ENCODE measurements at places on chromosomes 7 and 10.
A peak's percentile ranks its signal among the peaks of the same experiment; 100 is the strongest.

DNA sequence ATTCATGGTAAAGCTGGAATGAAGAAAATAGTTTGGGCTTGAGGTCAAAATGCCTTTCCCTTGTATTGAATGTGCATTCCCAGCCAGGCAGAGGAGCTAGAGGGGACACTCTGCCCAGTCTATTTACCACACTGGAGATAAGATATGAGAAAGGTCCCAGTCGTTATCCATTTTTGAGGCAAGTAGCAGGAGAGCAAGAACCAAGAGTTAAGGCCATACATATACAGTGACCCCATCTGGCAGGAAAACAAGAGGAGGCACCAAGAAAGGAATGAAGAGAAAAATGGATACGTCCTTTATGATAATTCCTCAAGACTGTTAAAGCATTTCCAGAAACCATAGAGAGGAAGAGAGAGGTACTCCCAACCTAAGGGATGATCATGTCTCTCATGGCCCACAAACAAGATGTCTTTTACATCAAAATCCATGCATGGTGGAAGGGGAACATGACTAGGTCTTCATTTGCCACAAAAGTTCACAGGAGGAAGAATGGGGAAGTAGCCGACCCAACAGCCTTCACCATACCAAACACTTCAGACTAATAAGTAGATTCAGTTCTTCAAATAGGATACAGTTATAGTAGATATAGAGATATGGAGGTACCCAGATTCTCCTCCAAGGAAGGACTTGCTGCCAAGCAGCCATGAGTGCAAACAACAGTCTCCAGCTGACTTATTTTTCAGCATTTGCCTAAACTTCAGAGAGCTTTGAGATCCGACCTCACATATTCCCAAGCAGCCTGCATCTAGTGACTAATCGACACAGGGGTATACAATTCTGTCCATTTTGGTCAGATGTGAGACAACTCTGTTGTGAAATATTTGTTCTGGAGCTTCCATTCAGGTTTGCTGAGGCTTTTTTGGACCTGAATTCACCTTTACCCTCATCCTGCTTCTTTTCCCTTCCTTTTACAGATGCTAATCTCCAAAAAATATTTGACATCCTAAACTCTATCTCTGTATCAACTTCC lies 61.1 kb upstream of the CCDC71L start:
- DNase-seq: no peak

DNA sequence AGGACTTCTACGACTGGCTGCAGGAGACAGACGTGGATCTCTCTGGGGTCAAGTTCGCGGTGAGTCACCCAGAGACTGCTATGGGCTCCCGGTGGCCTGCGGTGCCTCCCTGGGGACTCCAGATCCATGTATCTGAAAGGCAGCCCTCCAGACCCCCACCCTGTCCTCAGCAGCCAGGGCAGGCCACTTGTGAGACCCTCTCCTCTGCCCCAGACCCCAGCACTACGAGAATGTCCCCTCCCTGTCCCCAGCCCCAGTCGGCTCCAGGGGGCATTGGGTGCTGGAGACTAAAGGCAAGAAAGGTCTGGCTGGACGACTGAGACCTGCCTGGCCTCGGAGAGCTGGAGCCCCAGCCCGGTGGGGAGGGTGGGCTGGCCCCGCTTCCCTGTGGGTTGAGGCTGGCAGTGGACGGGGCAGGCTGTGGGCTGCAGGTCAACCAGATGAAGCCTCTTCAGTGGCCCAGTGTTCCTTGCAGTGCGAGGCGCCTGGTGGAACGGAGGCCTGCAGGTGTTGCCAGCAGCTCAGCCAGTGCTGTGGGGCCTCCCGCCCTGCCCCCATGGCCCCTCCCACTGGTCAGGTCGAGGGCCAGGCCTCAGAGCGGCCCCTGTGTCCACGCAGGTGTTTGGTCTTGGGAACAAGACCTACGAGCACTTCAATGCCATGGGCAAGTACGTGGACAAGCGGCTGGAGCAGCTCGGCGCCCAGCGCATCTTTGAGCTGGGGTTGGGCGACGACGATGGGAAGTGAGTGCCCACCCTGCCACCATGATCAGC lies 13.8 kb downstream of the TMEM120A start:
- DNase-seq: no peak

DNA sequence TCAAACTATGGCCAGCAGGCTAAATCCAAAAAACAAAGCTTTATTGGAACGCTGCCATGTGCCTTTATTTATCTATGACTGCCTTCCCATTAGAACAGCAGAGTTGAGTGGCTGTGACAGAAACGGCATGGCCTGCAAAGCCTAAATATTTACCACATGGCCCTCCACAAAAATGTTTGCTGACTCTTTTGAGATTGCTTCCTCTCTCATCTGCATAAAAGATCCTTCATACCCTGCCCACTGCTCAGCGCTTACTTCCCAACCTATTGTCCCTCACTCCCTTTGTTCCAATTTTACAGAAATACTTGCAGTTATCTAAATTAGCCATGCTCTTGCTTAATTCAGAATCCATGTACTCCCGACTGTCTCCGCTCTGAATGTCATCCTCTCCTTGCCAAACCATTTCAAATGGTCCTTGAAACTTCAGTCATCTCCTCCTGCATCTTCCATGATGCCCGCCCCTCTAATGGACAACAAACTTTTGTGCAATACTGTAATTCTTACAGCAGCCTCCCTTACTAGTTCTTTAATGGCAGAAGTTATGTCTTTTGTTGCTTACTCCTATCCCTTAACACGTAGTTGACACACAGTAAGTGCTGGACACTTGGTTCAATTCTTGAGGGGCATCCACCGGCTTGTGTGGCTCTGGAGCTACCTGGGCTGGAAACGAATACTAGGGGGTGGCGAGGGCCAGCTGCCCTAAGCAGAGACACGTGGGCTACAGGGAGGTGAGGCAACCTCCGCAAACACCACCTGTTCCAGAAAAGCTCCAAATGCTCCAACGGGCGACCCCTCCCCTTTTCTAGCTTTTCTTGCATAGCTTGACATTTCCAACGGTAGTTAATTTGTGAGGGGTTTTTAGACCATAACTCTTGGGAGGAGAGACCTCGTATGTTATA lies 832 bp downstream of the XRCC2 start:
- DNase-seq: peak; percentile 30

GRCh38 chr7:83617858-83618257 lies 31.1 kb downstream of the SEMA3E start:
- no peak for DNase-seq

DNA sequence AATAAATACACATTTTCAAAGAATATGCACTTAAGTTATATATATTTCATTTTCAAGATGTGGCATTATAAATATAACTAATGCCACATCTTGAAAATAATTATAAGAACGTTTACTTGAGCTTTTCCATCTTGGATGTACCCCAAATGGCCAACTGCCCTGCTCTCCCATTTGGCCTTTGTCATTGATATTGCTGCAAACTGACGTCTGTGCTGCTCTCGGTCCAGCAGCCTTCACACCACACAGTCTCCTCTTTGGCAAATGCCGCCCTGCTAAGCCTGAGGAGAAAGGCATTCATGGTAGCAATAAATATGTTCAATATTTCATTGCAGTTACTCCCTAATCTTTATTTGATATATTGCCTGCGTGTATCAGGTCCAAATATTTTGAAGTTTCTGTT lies 384.6 kb upstream of the ADARB2 start:
- DNase-seq: no peak

DNA sequence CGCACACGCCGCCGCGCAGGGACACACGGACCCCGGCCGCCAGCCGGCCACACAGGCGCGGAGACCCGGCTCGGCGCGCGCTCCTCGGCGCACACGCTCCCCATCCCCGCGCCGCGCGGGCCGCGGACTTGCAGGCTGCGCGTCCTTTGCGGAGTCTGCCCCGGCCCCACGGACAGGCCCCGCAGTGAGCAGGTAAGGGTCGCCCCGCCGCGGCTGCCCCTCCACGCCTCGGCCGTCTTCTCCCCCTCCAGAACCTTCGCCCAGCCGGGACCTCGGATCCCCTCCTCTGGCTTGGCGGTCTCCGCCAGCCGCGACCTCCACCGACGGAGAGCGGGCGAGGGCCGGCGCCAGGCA lies 356 bp downstream of the ADCYAP1R1 start:
- no peak for DNase-seq

DNA sequence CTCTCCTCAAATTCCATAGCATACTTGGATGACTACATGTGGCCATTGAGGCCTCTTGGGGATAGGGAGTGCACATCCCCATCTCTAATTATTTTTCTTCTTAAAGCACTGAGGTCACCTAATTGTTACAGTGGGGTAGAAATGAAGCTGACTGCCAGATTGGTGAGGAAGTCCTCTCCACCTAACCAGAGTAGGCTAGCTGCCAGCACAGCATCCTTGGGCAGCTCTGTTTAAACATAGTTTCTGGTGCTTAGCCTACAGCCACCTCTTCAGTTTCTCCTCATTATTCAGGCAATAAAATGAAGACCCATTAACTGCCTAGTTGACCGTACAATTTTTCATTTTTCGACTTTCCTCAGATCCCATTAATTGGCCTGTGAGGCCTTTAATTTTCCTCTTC lies 104.6 kb downstream of the MLLT10 start:
- no peak for DNase-seq

- DNase-seq: peak; percentile 8
Measured at GRCh38 chr7:23334482-23335056, 35.4 kb downstream of the MALSU1 start.

GRCh38 chr10:126504063-126504760 lies 115.9 kb upstream of the ADAM12 start:
- peak; percentile 43 for DNase-seq

GRCh38 chr7:78939669-78940068 lies 513.8 kb downstream of the MAGI2 start:
- DNase-seq: no peak

DNA sequence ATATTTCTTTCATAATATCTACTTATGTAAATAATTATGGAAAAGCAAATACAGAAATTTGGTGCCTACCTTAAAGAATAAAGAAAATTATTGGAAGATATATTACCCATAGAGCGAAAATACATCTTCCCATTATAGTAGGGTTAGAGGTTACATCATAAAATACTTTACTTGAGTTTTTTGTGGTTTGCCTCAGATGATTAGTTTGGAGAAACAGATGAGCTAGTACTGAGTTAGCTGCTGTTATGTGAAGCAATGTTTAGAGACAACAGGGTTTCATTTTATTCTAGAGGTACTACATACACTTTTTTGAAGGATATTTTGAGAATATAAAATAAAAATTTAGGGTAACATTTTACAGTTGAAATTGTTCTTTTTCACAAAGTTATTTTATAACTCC lies 2.9 kb upstream of the MLLT10 start:
- no peak for DNase-seq

DNA sequence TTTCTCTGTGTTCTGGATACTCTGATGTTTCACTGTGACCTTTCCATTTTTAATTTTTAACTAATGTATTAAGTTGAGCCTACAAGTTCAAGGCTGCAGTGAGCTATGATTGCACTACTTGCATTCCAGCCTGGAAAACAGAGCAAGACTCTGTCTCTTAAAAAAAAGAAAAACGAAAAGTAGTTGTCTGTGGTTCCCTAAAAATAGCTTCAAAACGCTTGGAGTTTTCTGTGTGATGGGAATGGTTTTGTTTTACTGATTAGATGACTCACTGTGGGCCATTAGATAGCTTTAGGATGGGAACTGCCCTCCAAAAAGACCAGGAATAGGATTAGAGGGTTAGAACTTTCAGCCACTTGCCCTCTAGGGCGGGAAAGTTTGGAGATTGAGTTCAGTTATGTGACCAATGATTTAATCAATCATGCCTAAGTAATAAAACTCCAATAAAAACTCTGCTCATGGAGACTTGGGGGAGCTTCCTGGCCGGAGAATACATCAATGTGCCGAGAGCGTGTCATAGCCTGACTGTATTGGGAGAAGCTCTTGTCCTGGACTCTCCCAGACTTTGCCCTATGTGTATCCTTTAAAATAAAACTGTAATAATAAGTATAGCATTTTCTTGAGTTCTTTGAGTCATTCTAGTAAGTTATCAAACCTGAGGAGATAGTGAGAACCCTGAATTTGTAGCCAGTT lies 147.1 kb downstream of the LYZL1 start:
- DNase-seq: no peak

- no peak for DNase-seq
Measured at GRCh38 chr7:101457001-101457750, 94.5 kb downstream of the COL26A1 start.

DNA sequence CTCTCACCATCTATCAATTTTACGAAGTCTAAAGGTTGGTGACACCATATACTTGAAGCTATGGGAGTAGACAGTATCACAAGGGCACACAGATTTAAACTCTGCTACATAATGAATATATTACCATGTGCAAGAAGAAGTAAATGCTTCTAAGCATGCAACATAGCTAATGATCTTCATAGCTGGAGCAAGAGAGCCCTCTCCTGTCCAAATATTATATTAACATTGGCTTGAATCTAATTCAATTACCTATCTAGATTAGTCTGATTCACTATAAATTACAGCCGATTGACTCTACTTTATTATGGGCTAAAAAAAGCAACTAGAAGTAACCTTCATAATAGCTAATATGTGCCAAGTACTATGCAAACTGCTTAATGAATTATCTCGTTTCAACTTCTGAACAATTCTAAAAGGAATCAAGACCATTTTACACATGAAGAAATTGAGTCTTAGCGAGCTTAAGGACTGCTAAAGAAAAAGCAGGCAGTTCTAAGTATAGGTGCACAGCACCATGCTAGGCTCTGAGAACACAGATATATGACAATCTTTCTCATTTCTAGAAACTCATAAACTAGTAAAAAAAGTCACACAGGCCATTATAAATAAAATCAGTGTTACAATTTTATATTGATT lies 21.9 kb downstream of the FRA10AC1 start:
- DNase-seq: no peak

GRCh38 chr7:90692396-90692795 lies 96.3 kb downstream of the CDK14 start:
- no peak for DNase-seq

DNA sequence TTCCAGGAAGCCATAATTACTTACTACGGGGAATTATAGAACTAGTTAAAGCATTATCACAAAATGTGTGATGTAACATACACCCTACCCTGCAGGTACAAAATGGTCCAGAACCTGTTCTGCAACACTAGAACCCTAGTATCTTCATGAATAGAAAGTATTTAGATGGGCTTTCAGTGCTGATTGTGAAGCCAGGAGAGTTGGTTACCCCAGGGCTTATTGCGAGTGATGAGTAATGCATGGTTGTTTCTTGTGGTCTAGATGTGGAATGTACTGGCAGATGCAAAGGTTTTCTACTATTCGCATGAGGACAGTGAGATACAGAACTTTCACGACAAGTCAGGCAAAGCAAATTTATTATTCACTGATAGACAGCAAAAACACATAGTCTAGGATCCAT lies 33.6 kb upstream of the AGR3 start:
- no peak for DNase-seq

- no peak for DNase-seq
Measured at GRCh38 chr7:28116041-28116440, 64.6 kb downstream of the JAZF1 start.

DNA sequence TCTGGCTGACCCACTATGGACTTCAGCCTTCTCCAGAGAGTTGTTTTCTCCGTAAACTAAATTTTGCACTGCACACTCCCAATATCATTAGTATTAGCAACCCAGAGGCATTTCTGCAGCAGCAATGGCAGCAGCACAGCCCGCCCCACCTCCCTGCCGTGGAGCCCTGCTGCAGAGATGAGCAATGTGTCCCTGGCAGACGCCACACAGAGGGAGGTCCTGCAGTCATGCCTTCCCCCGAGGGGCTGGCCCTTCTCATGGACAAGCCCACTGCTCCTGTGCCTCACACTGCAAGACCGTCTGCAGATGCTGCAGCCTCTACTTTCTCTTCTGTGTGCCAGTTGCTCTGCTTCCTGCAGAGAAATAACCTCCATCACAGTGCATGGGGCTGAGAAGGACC lies 393.4 kb upstream of the MKI67 start:
- no peak for DNase-seq

- DNase-seq: peak; percentile 15
Measured at GRCh38 chr10:95814011-95814727, 58.2 kb downstream of the ENTPD1 start.

- no peak for DNase-seq
Measured at GRCh38 chr7:13034693-13035092, 347.3 kb downstream of the ARL4A start.
